ENCODE measurements at places on chromosomes 12 and 14.

DNA sequence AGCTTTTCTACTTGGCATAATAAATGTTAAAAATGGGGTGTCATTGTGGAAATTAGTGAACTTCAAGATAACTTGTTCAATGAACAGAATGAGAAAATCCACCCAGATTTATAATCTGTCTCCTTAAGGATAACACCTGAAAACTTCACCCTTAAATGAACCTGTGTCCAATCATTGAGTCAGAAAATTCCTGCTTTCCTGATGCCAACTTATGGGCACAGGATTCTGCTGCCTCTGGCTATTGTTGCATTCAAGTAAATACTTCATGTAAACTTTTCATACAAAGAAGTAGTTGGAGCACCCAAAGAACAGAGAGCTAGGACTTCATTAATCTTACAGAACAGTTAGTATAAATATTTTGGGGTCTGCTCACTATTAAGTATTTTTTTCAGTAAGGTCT is 98.9 kb upstream of the PLEKHA5 start:
- no peak for DNase-seq

DNA sequence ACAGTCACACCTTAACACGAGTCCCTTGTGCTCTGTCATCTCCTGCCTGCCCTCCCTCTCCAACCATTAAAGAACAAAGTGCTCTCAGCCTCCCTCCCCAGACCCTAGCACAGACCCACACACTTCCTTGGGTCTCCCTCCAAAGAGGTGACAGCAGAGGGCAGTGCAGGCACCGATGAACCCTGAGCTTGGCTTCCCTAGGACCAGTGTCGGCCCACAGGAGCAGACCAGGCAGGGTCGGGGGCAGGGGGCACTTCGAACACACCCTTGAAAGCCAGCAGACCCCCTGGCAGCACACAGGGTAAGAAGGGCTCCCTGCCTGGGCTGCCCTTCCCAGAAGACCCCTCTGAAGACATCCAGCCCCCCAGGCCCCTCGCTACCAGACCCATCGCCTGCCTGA is 7.0 kb downstream of the CDK2AP1 start:
- peak; percentile 74 for DNase-seq

DNA sequence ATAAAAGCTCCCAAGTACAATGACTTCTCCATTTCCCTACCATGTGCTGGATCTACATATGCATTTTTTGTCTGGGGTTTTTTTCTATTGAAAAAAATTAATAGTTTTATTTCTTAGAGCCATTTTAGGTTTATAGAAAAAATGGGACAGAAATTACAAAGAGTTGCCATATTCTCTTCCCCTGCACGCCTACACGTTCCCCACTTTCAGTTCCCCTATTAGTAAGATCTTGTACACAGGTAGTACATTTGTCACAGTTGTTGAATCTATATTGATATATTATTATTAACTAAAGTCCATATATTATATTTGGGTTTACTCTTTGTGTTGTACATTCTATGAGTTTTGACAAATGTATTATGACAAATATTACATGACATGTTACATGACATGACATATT is 35.7 kb downstream of the SIX6 start:
- no peak for DNase-seq

DNA sequence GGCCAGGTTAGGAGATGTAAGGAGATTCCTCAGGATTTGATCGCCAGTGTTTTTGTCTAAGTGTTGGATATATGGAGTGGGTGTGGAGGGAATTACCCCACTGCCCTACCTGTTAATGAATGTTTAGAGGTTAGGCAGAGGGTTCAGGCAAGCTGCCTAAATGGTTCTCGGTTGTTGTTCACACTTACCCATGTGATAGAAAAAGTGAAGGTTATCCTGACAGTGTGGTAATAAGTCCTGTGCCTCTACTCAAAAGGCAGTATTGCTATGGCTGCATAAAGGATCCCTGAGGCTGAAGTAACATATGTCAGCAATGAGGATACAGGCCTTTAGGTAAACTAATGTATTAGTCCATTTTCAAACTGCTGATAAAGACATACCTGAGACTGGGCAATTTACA is 112.0 kb downstream of the GPHN start:
- DNase-seq, result no peak

DNA sequence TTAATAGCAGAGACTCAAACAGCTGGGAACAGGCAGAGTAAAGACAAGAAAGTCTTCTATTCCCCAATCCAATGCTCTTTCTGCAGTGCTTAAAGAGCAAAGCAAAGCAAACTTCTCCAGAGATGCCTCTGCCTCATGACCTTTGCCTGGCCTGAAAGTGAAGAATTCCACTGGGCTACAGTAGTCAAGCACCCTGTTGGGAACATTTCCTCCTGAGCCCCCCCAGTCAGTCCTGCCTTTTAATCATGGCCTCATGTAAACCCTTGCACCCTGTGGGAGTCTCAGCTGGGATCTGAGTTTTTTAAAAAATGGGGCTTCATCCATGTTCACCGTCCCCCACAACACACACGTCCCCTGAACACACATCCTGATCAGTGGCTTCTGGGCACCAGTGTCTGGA is 62.7 kb upstream of the TSPAN11 start:
- DNase-seq, result no peak

DNA sequence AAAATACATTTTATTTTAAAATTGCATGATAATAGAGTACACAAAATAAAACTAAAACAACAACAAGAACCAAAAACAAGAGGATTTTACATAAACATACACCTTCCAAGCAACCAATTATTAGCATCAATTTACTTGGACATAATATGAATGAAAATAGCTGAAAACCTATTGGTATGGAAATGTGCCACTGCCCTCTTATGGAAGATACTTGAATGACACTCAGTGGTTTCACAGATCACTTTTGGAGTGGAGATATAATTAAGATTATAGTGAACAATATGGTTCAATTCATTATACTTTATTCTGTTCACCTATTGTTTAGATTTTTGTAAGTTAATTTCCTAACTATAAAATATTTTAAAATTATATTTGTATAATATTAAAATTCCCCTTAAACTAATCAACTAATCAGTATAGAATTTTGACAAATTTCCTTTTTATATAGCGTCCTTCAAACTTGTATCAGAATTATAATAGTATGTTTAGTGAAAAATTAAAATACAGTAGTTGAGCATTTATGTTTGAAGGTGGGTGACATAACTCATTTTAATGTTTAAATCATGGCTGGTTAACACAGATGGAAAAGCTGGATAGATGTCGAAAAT is 70.1 kb downstream of the SLC6A15 start:
- DNase-seq, result no peak

DNA sequence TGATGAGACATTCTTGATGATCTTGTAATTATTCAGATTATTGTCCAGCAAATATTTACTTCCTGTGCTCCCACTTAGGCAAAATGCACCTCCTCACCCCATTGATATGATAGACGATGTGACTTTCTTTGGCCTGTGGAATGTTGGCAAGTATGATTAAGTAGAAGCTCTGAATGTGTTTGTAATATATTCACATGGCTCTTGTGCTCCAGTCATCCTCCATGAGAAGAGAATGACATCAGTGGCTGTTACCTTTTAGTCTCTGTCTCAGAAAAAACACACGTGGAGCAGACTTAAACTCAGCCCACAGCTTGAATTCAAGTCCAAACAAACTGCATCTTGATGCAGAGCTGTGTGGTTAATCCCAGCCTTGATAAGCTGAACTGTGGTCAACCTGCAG is 984.3 kb upstream of the FBXO33 start:
- no peak for DNase-seq

- DNase-seq, result no peak
These were observed 71.2 kb downstream of the PPFIBP1 start for GRCh38 chr12:27595231-27595642.

DNA sequence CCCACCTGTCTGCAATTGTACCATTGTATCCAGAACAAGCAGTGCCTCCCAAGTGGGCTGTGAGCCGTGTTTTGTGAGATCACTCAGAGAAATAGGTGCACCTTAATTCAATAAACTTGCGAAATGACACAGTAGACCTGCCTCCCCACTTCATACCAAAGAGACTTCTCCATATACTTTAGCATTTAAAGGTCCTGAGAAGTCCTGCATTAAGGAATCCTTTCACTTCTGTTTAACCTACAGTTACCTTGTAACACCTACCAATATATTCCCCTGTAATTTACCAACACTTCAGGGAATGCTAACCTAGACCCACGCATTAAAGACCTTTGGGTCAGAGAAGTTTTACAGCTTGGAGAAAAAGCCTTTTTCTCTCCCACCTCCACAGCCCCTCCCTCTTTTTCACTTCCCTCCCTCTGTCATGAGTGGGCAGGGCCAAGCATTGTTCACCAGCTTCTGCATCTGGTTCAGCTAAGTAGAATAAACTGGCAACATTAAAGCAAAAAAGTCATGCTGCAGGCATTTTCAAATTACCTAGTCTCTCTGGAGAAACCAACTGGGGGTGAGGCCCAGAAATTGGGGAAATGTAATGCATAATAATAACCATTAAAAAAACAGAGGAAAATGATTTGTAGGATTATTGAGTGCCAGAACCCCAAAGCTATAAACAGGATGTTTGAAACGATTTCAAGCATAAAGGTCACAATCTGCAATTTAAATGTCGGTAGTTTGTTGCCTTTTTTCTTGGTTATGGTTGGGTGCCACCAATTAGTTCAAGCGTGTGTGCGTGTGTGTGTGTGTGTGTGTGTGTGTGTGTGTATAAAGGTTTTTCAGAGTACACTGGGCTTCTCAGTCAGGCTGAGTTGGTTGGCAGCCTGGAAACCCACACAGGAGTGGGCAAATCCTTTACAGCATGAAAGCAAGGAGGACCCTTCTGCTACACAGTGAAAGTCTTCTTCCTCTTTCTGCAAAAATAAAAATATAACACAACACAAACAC is 13.7 kb upstream of the WSCD2 start:
- DNase-seq, result no peak

GRCh38 chr14:63860146-63860545 is 7.3 kb downstream of the SYNE2 start:
- DNase-seq, result no peak

DNA sequence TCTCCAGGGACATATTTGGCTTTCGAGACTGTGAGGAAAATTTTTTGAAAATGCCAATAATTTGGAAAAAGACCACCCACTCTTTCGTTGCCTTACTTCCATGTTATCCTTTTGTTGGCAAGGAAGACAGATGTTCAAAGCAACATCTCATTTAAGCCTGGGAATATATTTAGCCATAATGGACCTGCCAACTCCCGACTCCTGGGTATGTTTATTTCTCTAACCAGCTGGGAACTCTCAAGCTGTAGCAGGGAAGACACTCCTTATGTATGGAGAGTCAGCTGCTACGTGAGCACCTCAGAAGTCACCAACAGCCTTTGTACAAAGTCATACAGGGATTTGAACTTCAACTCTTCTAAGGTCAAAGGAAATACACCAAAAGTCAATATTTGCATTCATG is 96.5 kb upstream of the DAAM1 start:
- DNase-seq, result no peak

DNA sequence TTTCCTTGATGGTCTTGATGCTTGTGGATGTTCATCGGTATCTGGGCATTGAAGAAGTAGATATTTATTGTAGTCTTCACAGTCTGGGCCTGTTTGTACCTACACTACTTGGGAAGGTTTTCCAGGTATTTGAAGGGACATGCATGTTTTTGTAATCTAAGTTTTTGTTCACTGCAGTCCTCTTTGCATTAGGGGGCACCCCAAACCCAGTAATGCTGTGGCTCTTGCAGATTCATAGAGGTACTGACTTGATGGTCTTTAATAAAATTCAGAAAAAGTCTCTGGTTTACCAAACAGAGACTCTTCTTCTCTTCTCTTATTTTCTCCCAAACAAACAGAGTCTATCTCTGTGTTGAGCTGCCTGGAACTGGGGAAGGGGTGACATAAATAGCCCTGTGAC is 150.9 kb upstream of the SLC16A7 start:
- no peak for DNase-seq

- DNase-seq, result no peak
These were observed 907 bp upstream of the EFS start for GRCh38 chr14:23365732-23366425.

DNA sequence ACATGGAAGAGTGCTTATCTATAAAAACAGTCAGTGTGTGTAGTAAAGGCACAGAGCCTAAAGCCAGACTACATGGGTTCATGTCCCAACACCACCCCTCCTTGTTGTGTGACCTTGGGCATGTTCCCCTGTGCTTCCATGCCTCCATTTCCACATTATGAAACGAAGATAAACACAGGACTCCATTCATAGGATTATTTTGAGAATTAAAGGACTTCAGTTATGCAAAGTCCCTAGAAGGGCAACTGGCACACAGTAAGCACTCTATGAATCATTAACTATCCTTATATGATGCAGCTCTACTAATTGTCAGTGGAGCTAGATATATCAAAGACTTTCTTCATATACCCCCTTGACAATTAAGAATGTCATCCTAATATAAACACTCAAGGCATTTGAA is 17.8 kb downstream of the IFNG-AS1 start:
- DNase-seq, result no peak

DNA sequence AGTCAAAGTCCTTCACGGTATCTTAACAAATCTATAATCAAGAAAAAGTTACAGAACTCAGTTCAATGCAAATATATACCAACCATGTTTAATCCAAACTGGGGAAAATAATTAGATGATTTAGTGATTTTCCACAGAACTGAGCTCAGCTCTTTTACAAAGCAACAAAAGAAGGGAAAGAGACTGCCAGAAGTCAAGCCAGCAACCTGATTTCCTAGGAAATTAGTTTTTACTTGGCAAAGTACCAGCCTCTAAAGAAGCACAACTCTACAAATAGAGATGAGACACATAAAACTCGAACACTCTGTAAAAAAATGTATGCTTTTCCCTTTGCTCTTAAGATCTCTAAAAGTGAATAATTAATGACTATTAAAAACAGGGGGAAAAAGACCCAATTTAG is 19.4 kb downstream of the NUMB start:
- no peak for DNase-seq

GRCh38 chr12:46965137-46965536 is 114.3 kb upstream of the PCED1B start:
- no peak for DNase-seq

GRCh38 chr14:104977681-104978653 is at the start of gene AHNAK2:
Gene AHNAK2 (minus strand): TSS chr14:104978374. CDS start chr14:104978237, 137 bp downstream.
- peak; percentile 92 for DNase-seq

DNA sequence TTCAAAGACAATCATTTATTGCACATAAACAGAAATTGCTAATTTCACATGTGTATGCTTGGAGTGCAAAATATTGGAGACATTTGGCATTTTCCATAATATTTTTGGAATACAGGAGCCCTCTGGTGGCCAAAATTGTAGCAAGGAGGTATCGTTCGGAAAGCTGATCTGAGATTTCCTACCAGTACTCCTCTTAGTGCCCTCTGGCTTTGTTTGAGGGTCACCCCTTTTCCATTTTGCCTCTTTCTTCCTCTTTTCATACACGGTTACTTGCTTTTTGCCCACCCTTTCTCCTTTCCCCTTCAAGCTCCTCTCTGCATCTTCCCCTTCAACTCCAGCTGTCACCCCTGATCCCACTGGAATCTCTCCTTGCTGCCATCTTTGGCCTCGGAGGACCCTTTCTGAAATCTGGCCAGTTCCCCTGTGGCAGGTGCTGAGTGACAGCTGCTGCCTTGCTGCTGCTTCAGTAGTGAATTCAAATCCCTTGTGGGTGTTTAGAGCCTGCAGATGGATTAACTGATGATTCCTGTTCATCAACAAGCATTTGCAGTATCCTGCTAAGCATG is 164.6 kb upstream of the PARP11 start:
- DNase-seq, result no peak
